ENCODE measurements at places on chromosomes 3 and 15.

DNA sequence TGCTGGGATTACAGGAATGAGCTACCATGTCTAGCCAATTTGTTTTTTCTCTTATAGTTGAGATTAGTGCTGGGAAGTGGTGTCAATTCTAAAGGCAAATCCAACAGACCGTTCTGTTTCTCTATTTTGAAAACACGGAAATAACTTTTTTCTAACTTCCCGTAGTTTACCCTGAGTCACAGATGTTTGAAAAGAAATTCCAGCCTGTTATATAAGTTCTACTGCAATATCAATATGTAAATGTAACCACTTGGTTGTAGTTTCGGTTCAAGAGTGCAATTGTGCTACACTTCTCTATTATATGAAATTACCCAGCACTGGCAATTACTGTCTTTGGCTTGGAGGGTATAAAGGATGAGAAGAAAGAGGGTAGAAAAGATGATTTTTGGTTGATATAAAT, 22.3 kb upstream of the GNB4 start:
- H3K4me1 ChIP-seq, result peaks cover 11% of the 10 kb centered on the region
- no peak overlapping the region for H3K4me3 ChIP-seq
- H3K36me3 ChIP-seq, result no peaks in the 10 kb centered on the region
- no peaks in the 10 kb centered on the region for H3K27me3 ChIP-seq

- H3K4me3 ChIP-seq, result no peak overlapping the region
- no peaks in the 10 kb centered on the region for H3K27me3 ChIP-seq
- no peak for DNase-seq
- H3K36me3 ChIP-seq, result no peaks in the 10 kb centered on the region
- H3K4me1 ChIP-seq, result peaks cover 18% of the 10 kb centered on the region
These were observed 106.2 kb downstream of the XXYLT1 start for GRCh38 chr3:195164573-195165264.

DNA sequence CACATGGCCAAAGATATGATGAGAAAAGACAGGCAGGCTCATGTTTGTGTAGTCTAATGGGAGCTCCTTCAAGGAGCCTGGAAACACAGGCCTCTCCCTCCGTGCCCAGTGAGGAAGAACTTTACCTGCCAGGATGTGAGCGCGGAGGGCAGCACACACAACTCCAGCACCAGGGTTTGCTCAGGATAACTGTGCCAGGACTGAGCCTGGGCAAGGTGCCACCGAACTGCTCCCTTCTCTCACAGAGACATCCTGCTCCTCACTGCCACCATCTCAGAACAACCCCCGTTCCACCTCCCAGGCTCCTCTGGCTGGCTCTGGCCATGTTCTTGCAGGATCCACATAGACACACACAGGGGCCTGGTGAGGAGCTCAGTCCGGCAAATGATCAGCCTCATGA, 87.4 kb downstream of the NUP210 start:
- H3K4me3 ChIP-seq, result peak overlapping the region; percentile 57
- DNase-seq, result no peak
- H3K27me3 ChIP-seq, result no peaks in the 10 kb centered on the region
- H3K4me1 ChIP-seq, result peaks cover 30% of the 10 kb centered on the region
- peaks cover 29% of the 10 kb centered on the region for H3K36me3 ChIP-seq

DNA sequence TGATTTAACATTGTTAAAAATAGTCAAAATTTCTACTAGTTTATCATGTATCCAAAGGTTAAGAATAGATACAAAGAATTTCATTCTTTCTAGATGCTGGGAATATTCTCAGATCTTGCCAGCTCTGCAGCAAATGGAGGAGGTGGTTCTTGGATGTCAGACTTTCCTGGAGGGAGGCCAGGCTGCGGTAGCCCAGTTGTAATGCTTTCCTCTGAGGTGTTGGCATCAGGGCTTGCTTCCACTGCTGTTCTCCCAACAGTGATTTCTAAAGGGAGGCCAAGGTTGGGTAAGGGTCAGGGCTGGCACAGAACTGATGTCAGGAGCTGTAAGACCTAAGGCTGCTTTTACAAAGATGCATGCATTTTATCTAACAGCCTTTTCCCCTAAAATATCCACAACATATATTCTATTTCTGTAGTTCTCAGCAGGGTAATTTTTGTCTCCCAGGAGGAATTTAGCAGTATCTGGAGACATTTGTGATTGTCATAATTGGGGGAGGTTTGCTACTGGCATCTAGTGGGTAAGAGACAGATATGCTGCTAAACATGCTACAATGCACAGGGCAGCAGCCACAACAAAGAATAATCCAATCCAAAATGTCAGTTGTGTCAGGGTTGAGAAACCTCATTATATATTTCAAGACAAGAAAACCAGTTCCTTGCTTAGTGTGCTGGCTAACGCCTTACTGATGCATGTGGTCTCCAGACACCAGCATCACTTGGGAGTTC, 42.0 kb upstream of the SPTSSB start:
- H3K4me3 ChIP-seq, result no peak overlapping the region
- H3K36me3 ChIP-seq, result peaks cover 3% of the 10 kb centered on the region
- H3K27me3 ChIP-seq, result peaks cover 3% of the 10 kb centered on the region
- H3K4me1 ChIP-seq, result no peaks in the 10 kb centered on the region

- H3K4me3 ChIP-seq, result no peak overlapping the region
- no peaks in the 10 kb centered on the region for H3K27me3 ChIP-seq
- peak overlapping the region; percentile 74 for H3K27ac ChIP-seq
These were observed 42.2 kb downstream of the BHLHE40 start for GRCh38 chr3:5021116-5022092.

- H3K4me1 ChIP-seq, result no peaks in the 10 kb centered on the region
- no peak overlapping the region for H3K4me3 ChIP-seq
- no peak overlapping the region for H3K27ac ChIP-seq
- H3K36me3 ChIP-seq, result peaks cover 22% of the 10 kb centered on the region
These were observed 288.3 kb downstream of the ULK4 start for GRCh38 chr3:41673650-41674049.

- no peaks in the 10 kb centered on the region for H3K4me1 ChIP-seq
- no peaks in the 10 kb centered on the region for H3K27me3 ChIP-seq
- no peak for DNase-seq
- H3K36me3 ChIP-seq, result no peaks in the 10 kb centered on the region
These were observed 309.4 kb upstream of the SOX2 start for GRCh38 chr3:181402347-181402746.

DNA sequence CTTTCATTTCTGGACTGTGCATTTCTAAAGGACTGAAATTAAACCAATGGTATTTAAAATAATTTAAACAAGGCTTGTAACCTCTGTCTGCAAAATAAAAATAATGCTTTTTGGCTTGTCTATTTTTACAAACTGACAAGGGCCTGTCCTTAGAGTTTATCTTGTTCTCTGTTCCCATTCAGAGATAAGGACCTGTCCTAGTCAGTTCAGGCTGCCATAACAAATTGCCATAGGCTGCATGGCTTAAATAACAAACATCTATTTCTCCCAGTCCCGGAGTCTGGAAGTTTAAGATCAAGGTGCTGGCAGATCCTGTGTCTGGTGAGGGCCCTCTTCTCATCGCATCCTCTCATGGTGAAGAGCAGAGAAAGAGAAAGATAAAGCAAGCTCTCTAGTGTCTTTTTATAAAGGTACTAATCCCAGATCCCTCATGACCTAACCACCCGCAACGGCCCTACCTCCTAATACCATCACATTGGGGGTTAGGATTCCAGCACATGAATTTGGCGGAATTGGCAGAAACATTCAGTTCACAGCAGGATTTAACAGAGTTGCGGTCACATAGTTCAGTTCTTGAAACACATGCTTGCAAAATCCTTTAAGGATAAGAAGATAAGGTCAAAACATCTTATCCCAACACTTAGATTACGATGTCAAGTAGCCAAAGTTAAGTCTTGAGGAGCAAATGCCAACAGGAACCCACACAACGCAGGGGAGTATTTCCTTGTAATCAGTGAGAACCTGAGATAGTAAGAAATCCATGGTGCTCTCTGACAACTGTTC, 17.8 kb downstream of the KBTBD8 start:
- H3K27ac ChIP-seq, result peak overlapping the region; percentile 67
- peak overlapping the region; percentile 75 for H3K4me3 ChIP-seq
- peaks cover 16% of the 10 kb centered on the region for H3K36me3 ChIP-seq
- no peak for DNase-seq
- no peaks in the 10 kb centered on the region for H3K27me3 ChIP-seq

DNA sequence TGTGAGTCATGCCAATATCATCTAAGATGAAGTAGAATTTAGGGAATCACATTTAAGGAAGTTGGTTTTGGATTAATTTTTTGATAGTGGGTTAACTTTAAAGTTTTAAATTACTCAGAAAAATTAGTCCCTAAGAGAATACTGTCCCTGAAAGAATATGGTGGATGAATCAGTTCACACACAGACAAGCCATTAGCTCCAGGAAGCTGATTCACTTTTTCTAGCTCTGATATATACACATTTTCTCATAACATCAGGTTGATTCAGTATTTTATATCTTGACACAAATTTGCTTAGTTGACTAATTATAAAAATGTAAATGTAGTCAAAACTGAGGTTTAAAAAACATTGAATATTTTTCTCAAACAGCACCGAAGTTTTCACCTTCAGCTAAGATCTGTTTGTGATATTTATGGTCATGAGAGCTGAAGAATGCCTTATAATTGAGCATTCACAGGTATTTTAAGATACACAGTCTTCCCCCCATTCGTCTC, 55.1 kb downstream of the MYH15 start:
- H3K4me1 ChIP-seq, result no peaks in the 10 kb centered on the region
- H3K4me3 ChIP-seq, result no peak overlapping the region
- no peaks in the 10 kb centered on the region for H3K36me3 ChIP-seq
- no peak overlapping the region for H3K27ac ChIP-seq
- H3K27me3 ChIP-seq, result no peaks in the 10 kb centered on the region
- DNase-seq, result no peak

DNA sequence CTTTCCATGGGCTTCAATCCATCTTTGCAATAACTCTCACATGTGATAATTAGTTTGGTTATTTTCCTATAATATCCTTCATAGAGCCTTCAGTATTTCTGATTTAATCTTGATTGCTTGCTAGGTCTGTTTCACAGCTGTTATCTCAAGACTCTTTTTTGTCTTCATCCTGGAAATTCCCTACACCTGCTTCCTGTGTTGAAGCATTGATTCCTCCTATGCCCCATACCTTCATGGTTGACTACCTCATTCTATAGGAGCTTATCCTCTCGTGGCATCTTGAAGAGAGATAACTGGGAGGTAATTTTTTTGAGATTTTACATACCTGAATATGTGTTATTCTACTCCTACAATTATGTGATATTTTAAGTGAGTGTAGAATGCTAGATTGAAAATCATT, 26.7 kb downstream of the PIK3CA start:
- no peak for DNase-seq
- peak overlapping the region; percentile 41 for H3K27ac ChIP-seq

- no peak overlapping the region for H3K4me3 ChIP-seq
- H3K36me3 ChIP-seq, result no peaks in the 10 kb centered on the region
- DNase-seq, result no peak
- peaks cover 8% of the 10 kb centered on the region for H3K27me3 ChIP-seq
- no peak overlapping the region for H3K27ac ChIP-seq
These were observed 20.9 kb upstream of the VILL start for GRCh38 chr3:37969596-37970100.

DNA sequence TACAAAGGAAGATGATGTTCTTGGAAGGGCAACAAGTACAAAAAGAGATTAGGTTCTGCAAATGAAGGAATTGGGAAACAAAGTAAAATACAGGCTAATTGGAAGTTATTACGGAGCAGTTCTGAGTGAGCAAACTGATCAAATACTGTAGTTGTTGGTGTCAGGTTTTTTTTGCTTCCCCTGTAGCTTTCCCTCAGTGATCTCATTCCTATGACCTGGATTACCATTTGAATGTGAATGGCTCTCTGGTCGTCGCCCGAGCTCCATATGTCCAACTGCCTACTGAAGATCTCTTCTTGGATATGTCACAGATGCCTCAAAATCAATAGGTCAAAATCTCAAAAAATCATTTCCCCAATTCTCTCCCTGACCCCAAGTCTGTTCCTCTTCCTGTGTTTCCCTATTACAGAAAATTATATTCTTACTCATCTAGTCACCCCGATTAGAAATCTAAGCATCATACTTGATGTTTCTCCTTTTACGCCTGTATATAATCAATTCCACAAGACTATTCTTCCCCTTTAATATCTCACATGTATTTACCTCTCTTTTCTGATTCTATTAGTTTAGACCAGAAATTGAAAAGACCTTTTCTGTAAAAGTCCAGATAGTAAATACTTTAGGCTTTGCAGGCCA, 29.0 kb downstream of the GOLM2 start:
- no peak overlapping the region for H3K4me3 ChIP-seq
- H3K4me1 ChIP-seq, result peaks cover 18% of the 10 kb centered on the region
- no peaks in the 10 kb centered on the region for H3K27me3 ChIP-seq
- H3K27ac ChIP-seq, result no peak overlapping the region
- peaks cover 1% of the 10 kb centered on the region for H3K36me3 ChIP-seq
- no peak for DNase-seq

DNA sequence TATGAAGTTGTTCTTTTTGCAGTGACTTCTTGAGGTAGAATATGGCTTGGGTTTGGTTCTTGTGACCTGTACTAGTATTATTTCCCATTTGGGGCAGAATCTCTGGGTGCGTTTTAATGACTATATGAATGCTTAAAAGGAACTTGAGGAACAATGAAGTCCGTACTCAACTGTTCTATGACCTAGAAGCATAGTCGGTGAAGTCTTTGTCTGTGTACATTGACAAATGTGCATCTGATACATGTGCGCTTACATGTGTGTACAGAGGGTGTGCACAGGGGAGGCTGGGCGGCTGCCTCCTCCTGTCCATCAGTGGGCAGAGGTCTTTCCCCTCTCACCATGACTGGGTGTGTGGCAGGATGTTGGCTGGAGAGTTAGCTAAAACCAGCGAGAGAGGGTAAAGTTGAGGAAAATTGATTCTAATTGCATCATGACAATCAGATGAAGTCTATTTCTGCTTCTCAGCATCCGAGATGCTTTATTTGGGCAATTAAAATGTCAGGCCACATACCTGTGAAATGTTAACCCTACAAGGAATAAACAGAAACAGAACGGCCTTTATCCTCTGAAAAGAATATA, 1.0 kb upstream of the NR2F2 start:
- peak overlapping the region; percentile 53 for H3K27ac ChIP-seq
- no peak overlapping the region for H3K4me3 ChIP-seq
- H3K36me3 ChIP-seq, result peaks cover 5% of the 10 kb centered on the region
- DNase-seq, result no peak
- peaks cover 26% of the 10 kb centered on the region for H3K27me3 ChIP-seq

GRCh38 chr3:195054311-195054710, 216.6 kb downstream of the XXYLT1 start:
- H3K4me3 ChIP-seq, result no peak overlapping the region
- H3K36me3 ChIP-seq, result no peaks in the 10 kb centered on the region
- no peak for DNase-seq
- H3K27ac ChIP-seq, result no peak overlapping the region

DNA sequence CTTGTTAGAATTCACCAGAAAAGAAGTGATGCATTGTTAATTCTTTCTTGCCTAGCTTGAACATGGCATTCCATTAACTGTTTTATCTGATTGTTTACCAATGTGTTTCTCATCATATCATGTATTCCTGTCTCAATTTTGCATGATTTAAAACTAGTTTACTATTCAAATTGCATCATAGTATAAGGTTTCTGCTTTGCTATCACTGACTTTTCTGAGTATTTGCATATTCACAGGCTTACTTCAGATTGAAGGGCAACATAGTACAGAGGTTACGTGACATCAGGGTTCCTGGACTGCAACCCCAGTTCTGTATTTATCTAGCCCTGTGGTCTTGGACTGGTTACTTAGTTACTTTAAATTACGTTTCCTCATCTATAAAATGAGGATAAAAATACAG, 561.8 kb downstream of the FGF12 start:
- no peak for DNase-seq
- H3K27ac ChIP-seq, result no peak overlapping the region
- H3K4me3 ChIP-seq, result no peak overlapping the region
- H3K27me3 ChIP-seq, result peaks cover 1% of the 10 kb centered on the region
- no peaks in the 10 kb centered on the region for H3K36me3 ChIP-seq
